ENCODE measurements at places on chromosomes 16 and 17. TPM values are rescaled to one million over a fixed set of nuclear protein-coding genes. Genes with fewer than 3 reads are reported as not detected.

HS3ST3A1 gene
- 2.2 TPM for total RNA-seq

TP53TG3 gene
- total RNA-seq: not detected

SLC13A2 gene
- total RNA-seq: 1.1 TPM

HOXB7 gene
- total RNA-seq: 45.4 TPM

LRRC36 gene
- 2.6 TPM for total RNA-seq

GUCY2D gene
- 0.19 TPM for total RNA-seq

CRISPLD2 gene
- total RNA-seq: 108 TPM

CMTM1 gene
- total RNA-seq: 4.6 TPM

CARD14 gene
- total RNA-seq: 1.7 TPM

RCVRN gene
- total RNA-seq: not detected

DOC2A gene
- 1.9 TPM for total RNA-seq

SOCS1 gene
- 21.8 TPM for total RNA-seq

PCGF2 gene
- total RNA-seq: 62.2 TPM

ATAD5 gene
- 1.7 TPM for total RNA-seq

UTS2R gene
- not detected for total RNA-seq

SLC35G6 gene
- not detected for total RNA-seq

GINS2 gene
- total RNA-seq: 0.88 TPM

TRPV3 gene
- total RNA-seq: 1.2 TPM

TLCD2 gene
- total RNA-seq: 6.2 TPM

TM4SF5 gene
- 0.88 TPM for total RNA-seq

KATNIP gene
- 40.2 TPM for total RNA-seq

TBC1D3I gene
- total RNA-seq: 0.41 TPM

TEX14 gene
- total RNA-seq: 0.22 TPM

GFAP gene
- 1.4 TPM for total RNA-seq

CDH3 gene
- 61.3 TPM for total RNA-seq

TMEM106A gene
- 18.1 TPM for total RNA-seq

IL17C gene
- total RNA-seq: not detected

FBXW10 gene
- total RNA-seq: not detected

KRT12 gene
- not detected for total RNA-seq

GPRC5B gene
- total RNA-seq: 53.1 TPM

TSPAN10 gene
- total RNA-seq: 2.1 TPM

SKAP1 gene
- 34.8 TPM for total RNA-seq

FBXL19 gene
- total RNA-seq: 18.9 TPM

HOXB9 gene
- total RNA-seq: 45.8 TPM

ENPP7 gene
- total RNA-seq: 0.94 TPM

TPSB2 gene
- 141 TPM for total RNA-seq

CES5A gene
- total RNA-seq: not detected

SLFN14 gene
- total RNA-seq: 0.09 TPM

ZDHHC1 gene
- total RNA-seq: 23.6 TPM

UBE2I gene
- total RNA-seq: 97.1 TPM

MYLK3 gene
- 0.31 TPM for total RNA-seq

EVPLL gene
- 1.2 TPM for total RNA-seq

CES3 gene
- 2.1 TPM for total RNA-seq

OMG gene
- total RNA-seq: not detected

UNC45B gene
- 0.38 TPM for total RNA-seq
